Stimulated activated CD4-positive, alpha-beta T cell treated with anti-CD3 and anti-CD28 coated beads, Interleukin-1b, Interleukin-23, amount 100 ng/mL, for 4 hours (primary cell): ENCODE measurements at places on chromosomes 2 and 18.

GRCh38 chr2:236124182-236124893 lies 43.8 kb downstream of the GBX2 start:
- no peak for DNase-seq

DNA sequence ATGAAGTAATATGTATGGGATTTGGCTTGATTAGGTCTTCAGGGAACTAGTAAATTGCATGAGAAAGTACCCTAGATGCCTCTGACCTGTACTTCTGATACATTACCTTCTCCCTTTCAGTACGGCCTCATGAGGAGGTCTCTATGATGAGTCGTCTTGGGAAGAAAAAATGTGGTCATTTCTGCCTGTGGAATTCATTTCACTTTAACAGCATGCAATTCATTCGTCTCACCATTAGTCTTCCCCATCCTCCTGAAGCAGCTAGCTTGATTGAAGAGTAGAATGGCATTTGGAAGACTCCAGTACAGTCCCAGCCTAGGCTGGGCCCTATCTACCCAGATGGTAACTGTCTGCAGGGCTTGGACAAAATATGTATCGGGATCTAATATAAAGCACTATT lies 52.2 kb downstream of the TMX3 start:
- DNase-seq: no peak

GRCh38 chr18:48857023-48857694 lies 93.6 kb downstream of the SMAD7 start:
- no peak for DNase-seq

DNA sequence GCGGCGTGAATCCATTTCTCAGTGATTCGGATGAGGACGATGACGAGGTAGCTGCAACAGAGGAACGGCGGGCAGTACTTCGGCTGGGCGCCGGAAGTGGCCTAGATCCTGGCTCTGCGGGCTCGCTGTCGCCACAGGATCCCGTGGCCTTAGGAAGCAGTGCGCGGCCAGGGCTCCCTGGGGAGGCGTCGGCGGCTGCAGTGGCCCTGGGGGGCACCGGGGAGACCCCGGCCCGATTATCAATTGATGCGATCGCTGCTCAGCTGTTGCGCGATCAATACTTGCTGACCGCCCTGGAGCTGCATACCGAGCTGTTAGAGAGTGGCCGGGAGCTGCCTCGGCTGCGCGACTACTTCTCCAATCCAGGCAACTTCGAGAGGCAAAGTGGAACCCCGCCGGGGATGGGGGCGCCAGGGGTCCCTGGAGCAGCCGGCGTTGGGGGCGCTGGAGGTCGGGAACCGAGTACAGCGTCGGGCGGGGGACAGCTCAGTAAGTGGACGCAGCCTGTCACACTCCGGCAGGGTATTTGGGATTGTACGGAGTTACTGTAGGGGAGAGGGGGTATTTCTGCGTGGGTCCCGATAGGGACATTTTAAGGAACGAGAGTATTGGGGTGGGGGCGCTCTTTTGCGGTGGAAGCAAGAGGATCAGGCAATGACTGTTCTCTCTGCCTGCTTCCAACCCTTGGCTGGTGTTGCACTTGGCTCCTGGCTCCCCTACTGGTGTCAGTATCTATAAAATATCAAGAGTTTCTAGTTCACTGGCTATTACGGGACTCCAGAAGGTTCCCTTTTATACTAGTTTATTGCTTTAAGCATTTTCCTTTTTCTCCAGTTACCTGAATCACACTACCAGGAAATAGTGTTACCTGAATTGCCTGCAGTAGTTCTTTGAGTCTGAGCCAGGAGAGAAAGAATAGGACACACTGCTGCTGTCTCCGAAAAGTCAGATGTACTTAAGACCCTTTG lies 772 bp downstream of the RELCH start:
- no peak for DNase-seq

- DNase-seq: no peak
Observed at GRCh38 chr2:72757177-72757775, 68.6 kb downstream of the EXOC6B start.

DNA sequence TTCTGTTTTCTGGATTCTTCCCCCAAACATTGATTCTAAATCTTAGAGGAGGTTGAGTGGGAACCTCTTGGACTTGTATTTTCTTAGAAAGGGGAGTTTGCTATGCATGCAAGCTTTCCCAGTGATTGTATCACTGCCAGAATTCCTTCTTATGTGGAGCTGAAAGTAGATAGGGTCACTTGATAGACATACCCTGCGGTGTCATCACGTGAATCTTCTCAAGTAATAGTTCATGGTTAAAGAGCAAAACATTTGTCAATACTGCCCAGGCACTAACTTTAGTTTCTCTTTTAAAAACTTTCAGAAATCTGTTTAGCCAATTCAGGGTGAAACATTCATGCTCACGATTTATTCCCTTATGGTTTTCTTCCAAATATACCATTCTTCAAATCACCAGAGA lies 6.4 kb downstream of the PMAIP1 start:
- DNase-seq: no peak

DNA sequence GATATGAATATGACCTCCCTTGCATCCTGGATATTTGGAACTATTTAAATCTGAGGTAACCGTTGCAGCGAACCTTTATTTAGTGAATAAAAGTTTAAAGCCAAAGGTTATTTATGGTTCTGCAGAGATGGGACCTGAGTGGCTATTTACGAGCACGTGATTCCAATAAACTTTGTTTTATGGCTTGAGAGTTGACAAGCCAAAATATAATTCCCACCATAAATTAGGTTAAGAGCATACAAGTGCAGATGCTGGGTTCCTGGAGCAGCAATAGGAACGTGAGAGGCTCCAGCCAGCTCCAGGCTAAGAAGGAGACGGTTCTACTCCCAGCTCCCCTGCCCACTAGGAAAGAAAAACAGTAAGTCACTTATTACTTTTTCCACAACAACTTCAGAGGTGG lies 5.2 kb upstream of the HOXD4 start:
- no peak for DNase-seq

DNA sequence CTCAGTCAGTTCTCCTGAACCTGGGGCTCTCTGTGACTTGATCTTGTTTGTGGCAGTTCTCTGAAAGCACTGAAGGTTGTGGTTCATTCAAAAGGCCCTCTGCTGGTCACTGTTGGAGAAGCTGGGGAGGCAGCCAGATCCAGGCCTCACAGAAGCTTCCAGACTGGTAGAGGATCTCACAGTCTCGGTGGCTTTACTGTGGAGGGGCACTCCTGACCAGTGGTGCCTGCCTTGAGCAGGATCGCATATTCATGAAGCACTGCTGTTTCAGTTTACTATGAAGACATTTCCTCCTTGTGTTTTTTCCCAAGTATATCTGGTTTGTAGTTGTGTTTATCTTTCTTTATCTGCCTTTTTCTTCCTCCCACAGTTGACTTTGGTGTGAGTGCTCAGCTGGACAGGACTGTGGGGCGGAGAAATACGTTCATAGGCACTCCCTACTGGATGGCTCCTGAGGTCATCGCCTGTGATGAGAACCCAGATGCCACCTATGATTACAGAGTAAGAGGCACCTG lies 133.9 kb downstream of the MAP4K4 start:
- DNase-seq: peak; percentile 50

DNA sequence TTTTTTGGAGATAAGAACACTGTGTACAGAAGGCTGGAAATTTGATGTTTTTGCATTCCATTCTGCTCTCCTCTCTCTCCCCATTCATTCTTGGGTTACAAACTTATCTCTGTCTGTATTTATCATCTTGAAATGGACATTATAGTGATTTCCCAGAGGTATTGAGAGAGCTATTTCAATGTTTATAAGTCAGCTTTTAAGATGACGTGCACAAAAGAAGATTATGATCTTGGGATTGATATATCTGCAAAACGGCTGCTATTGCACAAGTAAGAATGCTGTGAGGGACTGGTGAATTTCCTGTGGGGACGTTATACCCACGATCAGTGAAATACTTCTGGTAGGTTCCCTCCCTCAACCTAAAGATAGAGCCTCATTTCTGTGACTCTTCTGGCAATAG lies 61.0 kb upstream of the DTNA start:
- DNase-seq: no peak

- DNase-seq: no peak
Observed at GRCh38 chr18:44691148-44691925, 10.6 kb downstream of the SETBP1 start.

DNA sequence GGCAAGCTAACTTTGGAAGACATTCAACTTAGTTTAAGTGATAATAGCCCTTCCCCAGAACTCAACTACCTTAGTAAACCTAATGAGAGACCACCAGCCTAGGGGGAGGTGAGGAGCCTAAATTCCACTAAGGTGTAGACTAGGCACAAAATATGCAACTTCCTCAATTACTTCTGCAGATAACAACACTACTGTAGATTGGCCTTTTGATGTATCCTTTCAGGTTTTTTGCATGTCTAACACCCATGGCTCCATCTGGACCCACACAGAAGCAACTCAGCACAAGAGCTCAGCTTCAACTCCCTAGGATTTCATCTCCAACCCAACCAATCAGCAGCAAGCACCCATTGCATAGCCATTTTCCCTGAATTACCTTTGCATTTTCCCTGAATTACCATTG lies 353.3 kb downstream of the AKAIN1 start:
- no peak for DNase-seq

- peak; percentile 55 for DNase-seq
Observed at GRCh38 chr18:77054606-77055428, 77.8 kb downstream of the MBP start.

GRCh38 chr2:175152242-175152641 lies 15.8 kb downstream of the ATF2 start:
- DNase-seq: no peak

DNA sequence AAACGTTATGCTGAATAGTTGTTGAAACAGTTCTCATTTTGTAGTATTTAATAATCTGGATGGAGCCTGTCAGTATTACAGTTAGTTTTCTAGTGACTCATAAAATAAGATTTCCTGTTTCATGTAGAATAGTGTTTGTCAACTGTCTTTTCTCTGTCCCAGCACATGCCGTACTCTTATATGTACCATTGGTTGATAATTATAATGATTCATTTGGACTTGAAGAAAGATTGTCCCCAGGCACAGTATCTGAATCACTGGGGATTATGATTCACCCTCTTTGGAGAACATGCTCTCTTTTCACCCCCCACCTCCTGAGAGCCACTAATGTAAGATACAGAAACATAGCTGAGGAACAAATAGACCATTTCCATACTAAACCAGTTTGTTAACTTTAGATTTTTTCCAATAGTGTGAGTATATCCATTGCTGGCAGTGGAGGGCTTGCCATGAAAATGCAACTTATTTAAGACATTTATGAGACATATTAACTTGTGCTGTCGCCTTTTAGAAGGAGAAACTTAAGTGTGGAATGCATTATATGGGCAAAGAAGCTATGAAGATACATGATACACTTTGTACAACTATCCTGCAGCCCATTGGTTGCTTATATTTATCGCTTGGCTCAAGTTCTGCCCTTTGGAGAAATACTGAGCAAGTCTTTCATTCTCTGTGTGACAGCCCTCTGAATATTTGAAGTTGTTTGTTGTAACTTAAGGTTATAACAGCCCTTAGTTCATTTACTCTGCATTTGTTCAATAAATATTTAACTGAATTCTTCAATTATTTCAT lies 12.4 kb downstream of the COPS8 start:
- no peak for DNase-seq

DNA sequence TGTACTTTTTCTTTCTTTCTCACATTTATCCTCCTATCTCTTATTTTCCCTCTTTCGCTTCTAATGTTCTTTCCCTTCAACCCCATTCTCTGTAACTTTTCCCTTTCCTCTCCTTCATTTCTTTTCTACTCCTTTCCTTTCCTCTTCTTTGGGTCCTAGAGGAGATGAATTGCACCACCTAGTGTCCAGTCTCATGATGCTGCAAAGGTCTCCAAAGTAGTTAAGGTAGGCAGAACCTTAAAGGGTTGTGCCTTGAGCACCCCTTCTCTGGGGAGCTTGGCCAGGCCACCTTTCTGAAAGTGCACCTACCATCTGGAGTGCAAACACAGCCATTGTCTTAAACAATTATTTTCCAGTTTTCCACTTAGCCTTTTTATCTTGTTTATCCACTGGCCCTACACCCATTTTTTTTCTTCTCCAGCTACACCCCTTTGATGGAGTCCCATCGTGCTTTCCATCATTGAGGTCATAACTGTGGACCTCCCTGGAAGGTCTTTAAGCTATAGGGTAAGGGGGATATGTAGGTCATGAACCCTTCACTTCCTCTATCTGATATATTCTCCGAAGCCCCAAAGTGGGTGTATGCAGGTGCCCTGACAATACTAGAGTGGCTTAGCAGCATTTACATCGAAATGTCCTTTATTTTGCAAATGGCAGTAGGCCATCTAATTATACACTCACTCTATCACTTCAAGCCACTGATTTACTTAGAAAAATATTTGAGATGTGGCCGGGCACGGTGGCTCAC lies 155.9 kb downstream of the ESCO1 start:
- no peak for DNase-seq

GRCh38 chr2:88127888-88128653 lies at the start of gene FABP1:
TSS of gene FABP1 (minus strand) at chr2:88128062. CDS start at chr2:88128017, 45 bp downstream.
- no peak for DNase-seq

- DNase-seq: no peak
Observed at GRCh38 chr2:75607988-75608683, 38.4 kb upstream of the MRPL19 start.

DNA sequence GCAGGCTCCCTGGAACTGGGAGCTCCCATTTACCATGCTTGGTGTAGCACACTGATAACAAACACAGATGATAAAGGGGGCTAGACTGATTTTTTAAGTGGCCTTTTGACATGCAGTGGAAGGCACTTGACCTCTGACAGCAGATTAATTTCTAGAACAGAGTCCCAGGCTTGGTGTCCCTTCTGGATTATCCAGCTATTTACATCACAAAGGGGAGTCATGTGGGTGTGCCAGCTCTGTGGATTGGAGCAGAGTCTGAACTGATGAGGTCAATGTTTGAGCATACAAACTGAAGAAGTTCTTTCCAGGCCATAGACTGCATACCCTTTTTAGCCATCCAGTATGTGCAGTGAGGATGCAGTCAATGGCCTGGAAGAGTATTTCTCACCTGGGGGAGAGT lies 31.5 kb upstream of the SIX2 start:
- DNase-seq: no peak

GRCh38 chr2:174632841-174633622 lies 35.4 kb upstream of the WIPF1 start:
- no peak for DNase-seq

DNA sequence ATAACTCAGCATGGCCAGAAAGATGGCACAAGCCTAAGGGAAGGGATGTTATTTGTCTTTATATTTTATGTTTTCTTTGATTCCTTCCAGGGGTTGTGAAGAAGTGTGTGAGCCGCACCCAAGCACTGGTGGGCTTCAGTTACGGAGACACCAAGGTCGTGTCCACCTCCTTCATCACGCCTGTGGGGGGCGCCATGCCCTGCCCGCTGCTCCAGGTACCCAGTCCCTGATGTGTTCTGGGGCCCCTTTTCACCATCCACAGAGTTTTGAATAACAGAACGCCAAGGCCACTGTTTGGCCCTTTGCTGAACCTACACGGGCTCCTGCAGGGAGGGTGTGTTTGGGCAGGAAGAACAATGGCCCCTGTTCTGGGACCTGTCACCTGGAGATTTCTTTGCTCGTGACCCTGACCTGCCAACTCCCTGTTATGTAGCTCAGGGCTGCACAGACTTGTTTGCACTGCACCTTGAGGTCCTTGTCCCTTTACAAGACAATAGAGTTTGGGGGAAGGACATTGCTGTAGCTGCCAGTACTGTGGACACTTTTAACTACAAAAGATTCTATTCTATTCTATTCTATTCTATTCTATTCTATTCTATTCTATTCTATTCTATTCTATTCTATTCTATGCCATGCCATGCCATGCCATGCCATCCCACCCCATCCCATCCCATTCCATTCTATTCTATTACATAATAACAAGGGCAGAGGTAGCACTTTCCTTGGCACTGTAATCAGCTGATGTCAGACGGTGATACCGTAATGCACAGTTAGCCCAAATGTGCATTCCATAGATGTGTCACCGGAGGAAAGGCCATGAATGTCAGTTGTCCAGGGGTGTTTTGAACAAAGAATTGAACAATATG lies 48.2 kb upstream of the CNGA3 start:
- DNase-seq: no peak
